Thoracic aorta (tissue), 2 donors: ENCODE measurements at places on chromosomes 16 and 17.

- DNase-seq = no peak
Measured at GRCh38 chr16:71618429-71618828, 7.6 kb upstream of the MARVELD3 start.

DNA sequence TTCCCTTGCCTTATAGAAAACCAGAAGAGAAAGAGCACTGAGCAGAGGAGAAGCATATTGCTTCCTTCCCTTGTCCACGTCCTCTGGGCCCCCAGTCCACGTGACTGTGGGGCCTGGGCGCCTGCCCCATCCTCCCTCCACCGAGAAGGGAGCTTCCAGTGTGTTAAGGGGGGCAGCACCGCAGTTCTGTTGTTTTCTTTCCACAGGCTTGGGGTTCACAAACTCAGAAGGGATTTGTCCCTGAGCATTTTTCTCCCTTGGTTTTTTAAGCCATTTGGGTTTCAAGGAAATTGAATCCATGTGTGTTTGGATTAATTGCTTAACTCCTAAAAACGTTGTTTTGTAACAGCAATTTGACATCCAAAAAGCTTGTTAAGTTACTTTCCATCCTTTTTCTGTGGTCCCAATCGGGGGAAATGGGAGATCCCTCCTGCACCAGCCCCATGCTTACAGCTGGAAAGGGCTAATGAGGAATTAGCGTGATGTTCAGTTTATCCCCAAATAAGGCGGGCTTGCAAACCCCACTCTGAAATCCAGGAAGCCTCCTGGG is 347.5 kb upstream of the TNRC6C start:
- DNase-seq = no peak

- no peak for DNase-seq
Measured at GRCh38 chr16:79163691-79164387, 436.7 kb downstream of the MAF start.

- DNase-seq = no peak
Measured at GRCh38 chr17:44122816-44123355, 555 bp downstream of the HDAC5 start.

- no peak for DNase-seq
Measured at GRCh38 chr17:78808163-78808562, 26.1 kb upstream of the CYTH1 start.

GRCh38 chr16:87239545-87239944 is 77.6 kb downstream of the C16orf95 start:
- DNase-seq = no peak

DNA sequence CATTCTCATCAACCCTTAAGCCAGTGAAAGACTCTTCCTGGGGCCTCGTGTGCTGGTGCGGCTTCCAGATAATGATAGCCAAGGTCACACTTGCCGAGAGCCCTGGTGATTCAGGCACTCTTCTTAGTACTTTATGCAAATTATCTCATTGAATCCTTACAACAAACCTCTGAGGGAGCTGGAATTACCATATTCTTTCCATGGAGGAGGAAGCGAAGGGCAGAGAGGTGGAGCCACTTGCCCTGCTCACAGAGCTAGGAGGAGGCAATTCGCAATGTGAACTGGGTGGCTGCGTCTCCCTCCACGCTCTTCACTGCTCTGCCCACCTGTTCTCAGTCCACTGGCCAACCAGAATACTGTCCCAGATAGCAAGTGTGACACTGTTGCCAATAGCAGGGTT is 409.7 kb downstream of the SNX29 start:
- no peak for DNase-seq

DNA sequence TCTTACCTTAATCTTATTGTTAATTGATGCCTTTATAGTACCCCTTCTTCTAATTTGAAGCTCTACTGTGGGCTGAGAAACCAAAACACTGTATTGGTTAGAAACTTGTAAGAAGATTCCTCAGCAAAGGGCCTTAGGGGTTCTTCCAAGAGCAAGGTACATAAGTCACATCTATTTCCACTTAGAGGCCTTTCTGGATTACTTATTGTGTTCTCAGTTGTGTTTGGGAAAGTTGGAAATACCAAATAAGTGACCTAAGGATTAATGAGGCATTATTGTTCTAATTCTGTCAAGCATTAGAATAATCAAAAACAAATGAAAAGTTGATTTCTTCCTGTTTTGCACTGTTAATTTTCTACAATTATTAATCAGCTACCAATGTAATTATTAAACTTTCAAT is 85.8 kb downstream of the SKAP1 start:
- no peak for DNase-seq

DNA sequence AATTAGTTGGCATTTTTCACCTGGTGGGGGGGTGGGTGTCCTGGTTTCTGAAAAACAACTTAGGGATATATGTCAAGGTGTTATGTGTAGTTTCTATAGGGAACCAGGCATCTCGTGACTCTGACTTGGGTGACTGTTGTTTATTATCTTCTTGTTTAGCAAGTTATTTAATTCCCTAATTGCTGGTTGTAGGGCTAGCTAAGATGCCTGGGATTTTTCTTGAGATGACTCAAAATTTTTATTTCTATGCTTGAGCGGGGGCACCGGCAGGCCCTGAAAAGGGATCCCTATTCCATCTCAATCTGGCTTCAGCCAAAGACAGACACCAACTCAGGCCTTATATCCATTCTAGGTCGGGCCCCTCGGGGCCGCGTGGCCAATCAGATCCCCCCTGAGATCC is 3.2 kb downstream of the DPH1 start:
- no peak for DNase-seq

- DNase-seq = no peak
Measured at GRCh38 chr17:48787828-48788227, 29.2 kb downstream of the TTLL6 start.
